ENCODE measurements at places on chromosomes 12 and 14.

DNA sequence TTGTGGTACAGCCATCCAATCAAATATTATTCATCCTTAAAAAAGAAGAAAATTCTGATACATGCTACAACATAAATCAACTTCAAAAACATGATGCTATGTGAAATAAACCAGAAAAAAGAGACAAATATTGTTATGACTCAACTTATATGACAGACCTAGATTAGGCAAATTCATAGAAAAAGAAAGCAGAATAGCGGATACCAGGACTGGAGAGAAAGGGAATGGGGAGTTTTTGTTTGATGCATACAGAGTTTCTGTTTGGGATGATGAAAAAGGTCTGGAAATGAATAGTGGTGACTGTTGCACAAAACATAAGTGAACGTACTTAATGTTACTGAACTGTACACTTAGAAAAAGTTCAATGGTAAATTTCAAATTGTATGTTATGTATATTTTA lies 82.3 kb downstream of the SPPL3 start:
- no peak for DNase-seq

DNA sequence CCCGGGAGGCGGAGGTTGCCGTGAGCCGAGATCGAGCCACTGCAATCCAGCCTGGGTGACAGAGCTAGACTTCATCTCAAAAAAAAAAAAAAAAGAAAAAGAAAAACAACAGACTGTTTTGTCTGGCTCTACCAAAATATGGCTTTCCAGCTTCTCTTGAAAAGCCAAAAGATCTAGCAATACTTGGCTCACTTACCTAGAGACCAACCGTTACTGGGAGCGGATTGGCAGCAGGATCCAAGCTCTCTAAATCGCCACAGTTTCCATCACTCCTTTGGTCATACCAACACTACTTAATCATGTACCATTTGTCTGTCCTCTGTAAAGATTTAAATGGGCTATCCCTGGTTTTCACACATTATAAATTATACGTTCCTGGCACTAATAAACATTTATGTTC lies 87.6 kb upstream of the GPHB5 start:
- DNase-seq = no peak

GRCh38 chr12:3470296-3470695 lies 20.7 kb upstream of the PRMT8 start:
- no peak for DNase-seq

GRCh38 chr14:91654836-91655235 lies 77.0 kb downstream of the CATSPERB start:
- no peak for DNase-seq

DNA sequence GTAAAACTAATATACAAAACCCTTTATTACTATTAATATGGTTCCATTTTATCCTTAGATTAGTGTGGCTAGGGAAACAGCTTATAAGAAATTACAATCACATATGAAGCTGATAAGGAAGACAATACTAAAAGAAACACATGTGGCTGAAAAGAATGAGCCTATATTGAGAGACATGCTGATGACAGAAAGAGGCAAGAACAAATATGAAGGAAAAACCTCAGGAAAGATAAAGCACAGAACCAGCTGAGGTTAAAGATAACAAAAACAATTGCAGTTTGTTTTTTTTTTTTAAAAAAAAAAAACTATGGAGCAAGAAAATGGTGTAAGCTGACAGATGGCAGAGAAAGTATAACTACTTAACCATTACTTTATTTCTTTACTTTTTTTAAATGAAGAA lies 69.2 kb upstream of the OSBPL8 start:
- no peak for DNase-seq

Data from NCI-H1105 (cell line).